ENCODE measurements at places on chromosomes 5 and 9. TPM values are rescaled to one million over a fixed set of nuclear protein-coding genes. Genes with fewer than 3 reads are reported as not detected.

- DNase-seq, result no peak
Observed at GRCh38 chr5:17316970-17317459, 99.6 kb downstream of the BASP1 start.

LCN15 gene
- not detected for total RNA-seq

- DNase-seq, result no peak
Observed at GRCh38 chr5:95725937-95726810, 5.0 kb upstream of the RHOBTB3 start.

- DNase-seq, result no peak
Observed at GRCh38 chr5:122442938-122443337, 130.9 kb downstream of the SNCAIP start.

DNA sequence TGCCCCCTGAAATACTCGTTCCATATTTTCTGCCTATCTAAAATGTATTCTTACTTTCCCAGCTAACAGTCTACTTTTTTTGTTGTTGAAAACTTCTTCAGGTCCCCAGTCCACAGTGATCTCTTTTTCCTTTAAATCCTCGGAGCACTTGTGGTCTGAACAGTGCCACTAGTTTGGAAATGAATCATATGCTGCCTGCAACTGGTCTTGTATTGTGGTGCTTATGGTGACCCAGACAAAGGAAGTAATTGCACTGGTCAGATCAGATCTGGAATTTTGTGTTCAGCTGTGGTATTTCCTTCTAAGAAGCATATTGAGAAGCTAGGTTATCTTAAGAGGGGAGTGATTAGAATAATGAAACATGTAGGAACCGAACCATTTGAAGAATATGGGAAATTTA is 2.9 kb downstream of the UNC13B start:
- no peak for DNase-seq

GRCh38 chr9:119009249-119009648 is 360.0 kb downstream of the BRINP1 start:
- peak; percentile 71 for DNase-seq

RLN1 gene
- not detected for total RNA-seq
